CD4-positive, alpha-beta memory T cell (primary cell): ENCODE measurements at places on chromosomes 7 and 10.

DNA sequence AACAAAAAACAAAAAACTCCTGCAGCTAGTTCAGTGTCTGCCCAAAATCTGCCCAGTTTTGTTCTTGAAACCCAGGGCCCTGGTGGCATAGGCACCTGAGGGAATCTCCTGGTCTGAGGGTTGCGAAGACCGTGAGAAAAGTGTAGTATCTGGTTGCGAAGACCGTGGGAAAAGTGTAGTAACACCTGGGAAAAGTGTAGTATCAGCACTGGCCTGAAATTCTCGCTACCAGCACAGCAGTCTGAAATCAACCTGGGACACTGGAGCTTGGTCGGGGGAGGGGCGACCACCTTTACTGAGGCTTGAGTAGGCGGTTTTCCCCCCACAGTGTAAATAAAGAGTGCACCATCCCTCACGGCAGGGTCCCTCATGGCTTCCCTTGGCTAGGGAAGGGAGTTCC, 82.5 kb upstream of the SP4 start:
- no peak for DNase-seq
- H3K4me3 ChIP-seq, result no peak overlapping the region
- no peaks in the 10 kb centered on the region for H3K27me3 ChIP-seq
- H3K4me1 ChIP-seq, result no peaks in the 10 kb centered on the region
- H3K27ac ChIP-seq, result no peak overlapping the region

- H3K4me1 ChIP-seq, result no peaks in the 10 kb centered on the region
- no peaks in the 10 kb centered on the region for H3K36me3 ChIP-seq
- no peak overlapping the region for H3K27ac ChIP-seq
- H3K4me3 ChIP-seq, result no peak overlapping the region
- H3K27me3 ChIP-seq, result peaks cover 26% of the 10 kb centered on the region
Observed at GRCh38 chr7:25870574-25870973, 281.4 kb upstream of the NFE2L3 start.

GRCh38 chr10:57977262-57977661, 290.4 kb downstream of the IPMK start:
- no peak overlapping the region for H3K4me3 ChIP-seq
- no peak overlapping the region for H3K27ac ChIP-seq
- no peaks in the 10 kb centered on the region for H3K4me1 ChIP-seq
- no peaks in the 10 kb centered on the region for H3K27me3 ChIP-seq

GRCh38 chr10:71842422-71842821, 8.6 kb downstream of the PSAP start:
- H3K27me3 ChIP-seq, result no peaks in the 10 kb centered on the region
- peaks cover 58% of the 10 kb centered on the region for H3K4me1 ChIP-seq
- no peak for DNase-seq
- H3K4me3 ChIP-seq, result no peak overlapping the region

DNA sequence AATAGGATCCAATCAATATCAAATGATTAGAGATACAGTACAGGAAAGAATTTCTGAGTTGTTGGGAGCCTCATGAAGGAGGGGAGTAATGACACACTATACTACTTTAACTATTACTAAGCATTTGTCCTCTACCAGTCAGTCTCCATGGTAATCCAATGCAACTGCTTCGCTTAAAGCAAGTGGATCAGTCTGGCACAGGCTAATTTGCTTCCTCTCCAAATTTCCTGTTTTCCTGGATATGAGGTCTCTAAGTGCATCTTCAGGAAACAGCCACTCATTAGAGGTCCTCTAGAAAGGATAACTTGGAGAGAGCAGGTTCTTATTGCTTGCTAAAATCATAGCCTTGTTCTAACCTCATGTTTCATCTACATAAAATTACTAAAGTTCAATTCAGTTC, 8.4 kb upstream of the SEPTIN7 start:
- no peaks in the 10 kb centered on the region for H3K27me3 ChIP-seq
- DNase-seq, result no peak
- no peaks in the 10 kb centered on the region for H3K4me1 ChIP-seq
- H3K4me3 ChIP-seq, result no peak overlapping the region
- H3K36me3 ChIP-seq, result no peaks in the 10 kb centered on the region
- H3K27ac ChIP-seq, result no peak overlapping the region

DNA sequence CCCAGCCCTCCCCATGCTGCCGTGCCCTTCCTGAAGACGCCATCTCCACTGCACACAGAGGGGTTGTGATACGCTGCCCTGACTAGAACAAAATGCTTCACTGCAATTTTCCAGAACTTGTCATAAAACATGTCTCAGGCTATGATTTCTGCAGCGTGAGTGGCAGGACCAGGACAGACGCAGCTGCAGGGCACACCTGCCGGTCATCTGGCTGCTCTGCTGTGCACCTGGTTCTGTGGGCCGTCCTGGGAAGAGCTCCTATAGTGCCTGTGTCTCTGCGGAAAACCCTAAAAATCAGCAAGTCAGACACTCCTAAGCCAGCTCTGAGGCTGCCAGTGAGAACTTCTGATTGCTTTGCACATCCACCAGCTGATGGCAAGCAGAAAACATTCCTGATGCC, 39.7 kb upstream of the DIP2C start:
- no peak for DNase-seq
- H3K4me1 ChIP-seq, result no peaks in the 10 kb centered on the region
- H3K4me3 ChIP-seq, result no peak overlapping the region
- no peak overlapping the region for H3K27ac ChIP-seq
- H3K27me3 ChIP-seq, result no peaks in the 10 kb centered on the region
- H3K36me3 ChIP-seq, result no peaks in the 10 kb centered on the region

DNA sequence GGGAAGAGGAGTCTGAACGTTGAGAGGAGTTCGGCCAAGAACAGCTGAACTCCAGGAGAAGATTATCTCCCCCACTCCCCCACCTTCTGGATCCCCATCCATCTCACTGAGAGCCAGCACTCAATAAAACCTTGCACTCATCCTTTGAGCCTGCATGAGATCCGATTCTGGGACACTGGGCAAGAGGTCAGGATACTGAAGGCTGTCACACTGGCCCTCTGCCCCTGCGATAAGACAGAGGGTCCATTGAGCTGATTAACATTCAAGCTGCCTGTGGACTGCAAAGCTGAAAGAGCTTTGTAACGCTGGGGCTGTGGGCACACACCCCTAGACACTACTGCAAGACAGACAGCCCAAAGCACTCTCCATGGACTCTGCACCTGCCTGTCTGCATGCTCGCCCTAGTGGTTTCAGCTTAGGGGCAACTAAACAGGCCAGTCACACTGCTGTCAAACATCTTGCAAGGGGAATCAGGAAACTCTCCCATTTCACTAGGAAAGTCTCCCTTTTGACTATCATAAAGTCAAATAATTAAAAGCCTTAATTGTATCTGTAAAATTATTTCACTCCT, 42.3 kb upstream of the CNTNAP2 start:
- H3K36me3 ChIP-seq, result no peaks in the 10 kb centered on the region
- no peaks in the 10 kb centered on the region for H3K4me1 ChIP-seq
- H3K27me3 ChIP-seq, result no peaks in the 10 kb centered on the region

DNA sequence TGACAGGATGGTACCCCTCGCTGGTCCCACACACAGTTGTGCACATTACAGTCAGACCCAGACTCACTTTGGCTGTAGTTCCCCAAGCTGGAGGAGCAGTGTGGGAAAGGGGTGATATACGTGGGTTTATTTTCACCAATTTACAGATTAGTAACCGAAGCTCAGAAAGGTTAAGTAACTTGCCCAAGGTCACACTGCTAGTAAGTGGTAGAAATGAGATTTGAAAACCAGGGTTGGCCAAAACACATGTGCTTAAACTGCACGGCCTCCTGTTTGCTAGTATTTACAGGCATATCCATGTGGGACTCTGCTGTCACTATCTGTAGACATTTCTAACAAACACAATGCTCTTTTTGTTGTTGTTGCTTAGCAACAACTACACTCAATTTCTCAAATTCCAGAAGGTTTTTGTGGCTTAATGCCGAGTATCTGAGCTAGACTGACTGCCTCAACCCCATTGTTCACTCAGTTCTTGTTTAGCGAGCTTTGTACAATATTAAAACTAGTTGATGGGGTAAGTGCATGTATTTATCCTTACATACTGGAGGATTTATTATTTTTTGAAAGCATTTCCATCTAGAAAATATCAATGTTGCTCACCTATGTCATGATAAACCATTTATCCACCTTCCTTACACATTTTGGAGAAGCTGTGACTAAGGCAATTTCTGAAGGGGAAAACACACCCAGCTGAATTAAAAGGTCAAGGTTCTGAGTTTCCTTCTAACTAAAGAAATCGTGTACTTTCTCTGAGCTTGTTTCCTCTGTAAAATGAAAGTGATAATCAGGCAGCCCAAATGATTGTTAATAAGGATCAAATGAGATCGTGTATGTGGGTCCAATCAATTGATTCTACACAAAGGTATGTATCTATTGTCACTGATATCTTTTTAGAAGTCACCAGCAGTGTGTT, 5.3 kb upstream of the TMEM139 start:
- H3K36me3 ChIP-seq, result no peaks in the 10 kb centered on the region
- no peaks in the 10 kb centered on the region for H3K27me3 ChIP-seq
- peak; percentile 52 for DNase-seq
- peaks cover 33% of the 10 kb centered on the region for H3K4me1 ChIP-seq
- peak overlapping the region; percentile 1 for H3K4me3 ChIP-seq

DNA sequence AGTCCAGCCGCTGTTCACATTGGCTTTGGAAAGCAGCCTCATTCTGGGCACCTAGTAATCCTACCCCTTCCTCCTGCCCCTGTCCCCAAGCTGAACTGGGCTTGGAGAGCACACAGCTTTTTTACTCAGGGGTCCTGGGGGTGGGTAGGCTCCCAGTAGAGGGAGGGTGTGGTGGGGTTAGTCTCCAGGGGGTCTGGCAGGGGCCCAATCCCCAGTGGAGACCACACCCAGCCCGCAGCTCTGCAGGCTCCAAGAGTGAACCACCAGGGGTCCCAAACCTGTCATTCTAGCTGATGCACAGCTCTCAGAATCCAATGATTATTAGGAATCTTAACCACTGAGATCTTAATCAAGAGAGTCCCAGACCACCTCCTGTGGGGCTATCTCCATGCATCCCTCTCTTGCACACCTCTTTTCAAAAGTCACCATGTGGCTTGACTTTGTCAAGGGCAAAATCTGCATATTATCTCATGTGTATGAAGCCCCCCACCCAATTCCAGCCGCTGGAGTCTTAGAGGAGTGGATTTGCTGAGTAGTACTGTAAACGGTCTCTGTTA, 2.7 kb downstream of the HOXA11 start:
- H3K27me3 ChIP-seq, result peaks cover 62% of the 10 kb centered on the region
- H3K4me3 ChIP-seq, result no peak overlapping the region
- H3K36me3 ChIP-seq, result no peaks in the 10 kb centered on the region
- no peak for DNase-seq

DNA sequence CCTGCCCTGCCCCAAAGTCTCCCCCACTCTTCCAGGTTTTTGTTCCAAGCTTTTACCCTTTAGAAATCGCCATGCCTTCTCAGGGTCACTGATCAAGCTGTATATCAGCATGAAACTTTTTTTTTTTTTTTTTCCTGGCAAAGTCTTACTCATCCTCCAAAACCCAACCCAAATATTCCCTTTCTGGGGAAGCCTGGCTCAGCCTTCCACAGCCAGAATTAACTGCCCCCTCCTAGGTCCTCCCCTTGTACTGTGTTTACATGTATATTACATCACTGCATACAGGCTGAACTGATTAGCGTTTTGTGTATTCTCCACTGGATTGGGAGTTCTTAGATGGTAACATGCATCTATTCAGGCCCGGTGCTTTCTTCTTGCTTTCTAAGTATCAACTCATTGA, 4.6 kb upstream of the NOBOX start:
- no peak overlapping the region for H3K27ac ChIP-seq
- H3K4me1 ChIP-seq, result no peaks in the 10 kb centered on the region
- DNase-seq, result no peak
- H3K27me3 ChIP-seq, result no peaks in the 10 kb centered on the region

DNA sequence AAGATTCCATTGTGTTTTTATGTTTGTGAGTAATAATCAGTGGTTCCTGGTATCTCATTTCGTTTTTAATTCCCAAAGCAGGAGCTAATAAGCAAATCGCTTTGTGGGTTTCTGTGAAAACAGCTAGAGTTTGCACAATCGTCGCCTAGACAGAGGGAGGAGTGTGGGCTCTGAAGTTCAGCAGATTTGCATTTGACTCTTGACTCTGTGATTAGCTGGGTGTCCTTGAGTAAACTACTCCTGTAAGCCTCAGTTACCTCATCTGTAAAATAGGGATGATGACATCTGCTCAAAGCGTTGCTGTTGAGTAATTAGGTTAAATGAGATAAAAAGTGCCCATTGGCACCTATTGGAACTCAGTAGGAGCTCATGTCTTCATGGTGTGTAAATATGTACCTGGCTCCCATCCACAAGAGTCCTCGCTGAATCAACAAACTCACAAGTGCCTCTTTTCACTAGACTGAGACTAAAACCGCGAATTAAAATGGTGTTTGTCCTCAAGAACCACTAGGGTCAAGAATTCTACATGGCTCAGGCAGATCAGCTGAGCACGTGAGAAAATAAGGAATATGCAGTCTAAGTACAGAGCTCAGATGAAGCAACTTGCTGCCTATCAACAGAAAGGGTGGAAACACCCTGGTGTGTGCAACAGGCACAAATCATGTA, 385.8 kb upstream of the C7orf33 start:
- no peak overlapping the region for H3K4me3 ChIP-seq
- no peaks in the 10 kb centered on the region for H3K4me1 ChIP-seq
- no peak overlapping the region for H3K27ac ChIP-seq
- no peaks in the 10 kb centered on the region for H3K36me3 ChIP-seq

DNA sequence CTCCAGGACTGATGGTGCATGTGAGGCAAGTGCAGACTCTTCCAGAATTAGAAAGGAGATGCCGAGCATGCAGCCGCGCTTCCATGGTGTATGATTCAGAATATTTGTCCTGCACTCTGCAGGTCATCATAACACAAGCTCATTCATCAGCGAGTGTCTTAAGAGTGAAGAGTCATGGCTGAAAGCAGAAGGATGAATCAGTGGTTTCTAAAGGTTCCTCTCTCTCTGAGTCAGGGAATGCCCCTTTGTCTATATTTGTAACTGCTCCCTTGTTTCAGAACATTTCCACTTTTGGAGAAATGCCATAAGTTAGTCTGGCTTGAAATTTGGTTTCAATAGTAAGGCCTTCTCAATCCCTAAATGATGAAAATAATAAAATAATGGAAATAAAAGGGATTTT, 52.3 kb downstream of the HECW1 start:
- no peak overlapping the region for H3K27ac ChIP-seq
- H3K4me3 ChIP-seq, result no peak overlapping the region
- no peaks in the 10 kb centered on the region for H3K36me3 ChIP-seq
- DNase-seq, result no peak

GRCh38 chr7:81779706-81780105, 9.9 kb upstream of the HGF start:
- no peaks in the 10 kb centered on the region for H3K4me1 ChIP-seq
- no peaks in the 10 kb centered on the region for H3K27me3 ChIP-seq
- H3K36me3 ChIP-seq, result no peaks in the 10 kb centered on the region
- DNase-seq, result no peak
- H3K27ac ChIP-seq, result no peak overlapping the region
- no peak overlapping the region for H3K4me3 ChIP-seq

DNA sequence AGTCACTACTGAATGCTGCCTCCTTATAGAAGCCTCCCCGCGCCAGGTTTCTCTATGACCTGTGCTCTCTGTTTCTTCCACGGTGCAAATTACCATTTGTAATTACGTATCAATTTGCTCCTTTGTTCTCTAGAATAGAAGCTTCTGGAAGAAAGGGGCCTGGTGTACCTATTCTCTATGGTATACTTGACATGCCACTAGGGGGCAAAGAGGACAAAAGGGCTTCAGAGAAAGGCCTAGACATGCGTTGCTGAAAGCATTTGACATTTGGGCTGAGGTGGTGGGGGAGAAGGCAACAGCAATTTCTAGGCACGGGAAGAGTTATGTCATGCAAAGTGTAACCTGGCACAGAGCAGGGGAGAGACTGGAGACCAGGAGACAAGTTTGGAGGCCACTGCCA, 148.7 kb downstream of the WDR11 start:
- H3K4me3 ChIP-seq, result no peak overlapping the region
- H3K27ac ChIP-seq, result no peak overlapping the region
- H3K4me1 ChIP-seq, result no peaks in the 10 kb centered on the region
- H3K27me3 ChIP-seq, result no peaks in the 10 kb centered on the region
- DNase-seq, result no peak
